ENCODE measurements at places on chromosomes 7 and 10.

- DNase-seq: no peak
Measured at GRCh38 chr10:7314170-7314569, 96.7 kb downstream of the SFMBT2 start.

GRCh38 chr10:110461088-110461487 lies 36.6 kb upstream of the DUSP5 start:
- no peak for DNase-seq

- no peak for DNase-seq
Measured at GRCh38 chr7:31113660-31114059, 61.6 kb downstream of the ADCYAP1R1 start.

- DNase-seq: no peak
Measured at GRCh38 chr7:16479591-16479990, 14.1 kb upstream of the SOSTDC1 start.

DNA sequence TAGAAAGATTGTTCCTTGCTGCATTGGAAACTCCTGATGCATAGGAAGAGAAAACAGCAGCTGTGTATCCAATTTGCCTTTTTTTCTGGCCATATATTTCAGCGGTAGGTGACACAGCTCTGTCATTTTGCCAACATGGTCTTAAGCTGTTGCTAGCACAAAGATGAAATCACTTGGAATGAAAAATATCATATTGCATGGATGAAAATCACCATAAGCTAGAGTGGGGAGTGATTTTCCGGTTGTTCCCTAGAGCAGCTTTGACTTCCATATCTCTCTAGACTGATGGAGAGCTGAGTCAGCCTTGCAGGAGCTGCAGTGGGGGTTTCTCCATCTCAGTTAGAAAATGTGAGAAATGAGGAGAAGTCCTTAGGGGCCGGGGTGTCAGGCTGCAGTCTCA lies 38.3 kb upstream of the BTBD16 start:
- no peak for DNase-seq

DNA sequence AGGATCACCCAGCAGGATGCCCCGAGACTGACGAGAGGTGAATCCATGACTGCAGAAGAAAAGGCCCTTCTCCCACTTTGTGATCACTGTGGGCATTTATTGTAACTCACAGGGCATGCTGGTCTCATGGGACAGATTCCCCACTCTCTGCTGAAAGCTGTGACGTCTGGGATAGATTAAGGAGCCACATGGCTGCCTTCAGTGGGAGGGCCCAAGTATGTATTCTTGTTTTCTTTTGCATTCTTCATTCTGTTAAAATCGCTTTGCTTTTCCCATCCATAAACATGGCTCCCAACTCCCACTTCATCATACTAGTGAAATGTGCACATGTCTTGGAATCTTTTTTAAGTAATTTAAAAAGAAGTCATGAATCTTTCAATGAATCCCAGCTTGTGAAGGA lies 67.2 kb downstream of the FAM107B start:
- no peak for DNase-seq

- DNase-seq: no peak
Measured at GRCh38 chr10:97686301-97686961, 610 bp downstream of the AVPI1 start.

- DNase-seq: no peak
Measured at GRCh38 chr10:91050371-91051034, 129.6 kb upstream of the ANKRD1 start.

DNA sequence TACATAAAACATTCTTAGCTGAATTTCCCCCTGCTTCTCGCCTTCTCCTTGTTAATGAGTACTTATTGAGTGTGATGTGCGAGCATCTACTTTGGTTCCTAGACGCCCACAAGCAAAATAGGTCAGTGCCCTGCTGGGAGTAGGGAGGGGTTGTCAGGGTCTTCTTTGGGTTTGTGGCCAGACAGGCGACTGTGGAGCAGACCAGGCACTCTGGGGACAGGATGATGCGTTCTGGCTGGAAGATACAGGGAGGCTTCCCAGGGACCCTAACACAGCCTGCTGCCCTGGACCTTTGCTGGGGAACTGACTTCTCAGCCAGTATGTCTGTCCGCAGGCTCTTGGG lies 227.2 kb downstream of the CUX1 start:
- no peak for DNase-seq

GRCh38 chr7:123865517-123866117 lies 20.6 kb downstream of the HYAL4 start:
- DNase-seq: no peak

All from NCI-H524 treated with DMSO at 0.1 percent for 48 hours (cell line).